Thoracic aorta (tissue), 2 donors: ENCODE measurements at places on chromosomes 7 and 10. TPM values are rescaled to one million over a fixed set of nuclear protein-coding genes. Genes with fewer than 3 reads are reported as not detected.

DNA sequence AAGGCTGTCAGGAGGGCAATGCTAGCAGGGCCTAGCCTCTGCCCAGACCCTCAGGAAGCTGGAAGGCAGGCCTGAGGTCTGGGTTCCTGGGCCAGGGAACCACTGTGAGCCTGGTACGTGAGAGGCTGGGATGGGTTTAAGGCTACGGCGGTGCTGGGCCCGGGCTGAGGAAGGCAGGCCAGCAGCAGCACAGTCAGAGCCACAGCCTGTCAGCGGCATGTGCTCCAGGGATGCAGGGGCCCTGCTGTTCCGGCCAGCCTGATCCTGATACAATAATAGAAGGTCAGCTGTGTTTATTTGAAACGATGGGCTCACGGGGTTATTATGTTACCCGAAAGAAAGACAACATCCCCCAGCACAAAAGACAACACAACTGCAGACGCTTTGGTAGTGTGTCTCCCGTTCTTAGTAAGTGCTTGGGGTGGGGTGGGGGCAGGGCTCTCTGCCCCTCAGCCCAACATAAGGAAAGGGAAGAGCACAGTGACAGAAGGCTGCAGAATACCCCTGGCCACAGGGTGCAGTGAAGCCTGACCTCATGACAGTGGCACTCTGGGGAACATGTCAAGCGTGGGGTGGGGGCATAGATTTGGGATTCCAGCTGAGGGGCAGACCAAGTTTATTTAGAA lies 95.0 kb downstream of the COL13A1 start:
- no peak for DNase-seq
- H3K27me3 ChIP-seq = no peaks in the 10 kb centered on the region
- no peak overlapping the region for H3K27ac ChIP-seq

- H3K27ac ChIP-seq = no peak overlapping the region
- H3K4me1 ChIP-seq = no peaks in the 10 kb centered on the region
- no peak for DNase-seq
- H3K4me3 ChIP-seq = no peak overlapping the region
Measured at GRCh38 chr10:77118603-77119282, 518.9 kb downstream of the KCNMA1 start.

DNA sequence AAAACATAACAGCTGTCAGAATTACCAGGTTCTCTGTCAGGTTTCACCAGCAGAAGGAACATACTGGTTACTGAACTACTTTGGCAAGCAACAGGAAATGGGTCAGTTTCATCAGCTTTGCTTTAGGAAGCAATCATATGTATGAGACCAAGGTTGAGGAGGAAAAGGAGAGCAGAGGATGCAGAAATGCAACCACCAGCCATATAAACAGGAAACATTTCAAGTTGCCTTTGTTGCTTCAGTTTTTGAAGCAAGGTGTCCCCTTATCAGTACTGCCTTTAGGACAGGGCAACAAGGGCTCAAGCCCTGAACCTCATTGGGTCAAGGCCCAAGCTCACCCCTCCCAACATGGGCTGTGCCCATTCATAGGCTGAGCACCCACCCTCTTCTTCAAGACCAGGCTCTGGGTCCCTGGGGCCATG lies 10.2 kb downstream of the HIPK2 start:
- no peak overlapping the region for H3K4me3 ChIP-seq
- no peaks in the 10 kb centered on the region for H3K27me3 ChIP-seq
- no peak overlapping the region for H3K27ac ChIP-seq
- peaks cover 3% of the 10 kb centered on the region for H3K4me1 ChIP-seq

GRCh38 chr10:16915300-16915699 lies 98.1 kb upstream of the RSU1 start:
- no peak overlapping the region for H3K4me3 ChIP-seq
- H3K36me3 ChIP-seq = no peaks in the 10 kb centered on the region
- no peaks in the 10 kb centered on the region for H3K4me1 ChIP-seq
- no peaks in the 10 kb centered on the region for H3K27me3 ChIP-seq

- no peak overlapping the region for H3K4me3 ChIP-seq
- H3K27ac ChIP-seq = no peak overlapping the region
- H3K36me3 ChIP-seq = no peaks in the 10 kb centered on the region
- no peak for DNase-seq
Measured at GRCh38 chr10:112531421-112531820, 84.4 kb downstream of the VTI1A start.

Gene MYH16
- not detected for total RNA-seq

DNA sequence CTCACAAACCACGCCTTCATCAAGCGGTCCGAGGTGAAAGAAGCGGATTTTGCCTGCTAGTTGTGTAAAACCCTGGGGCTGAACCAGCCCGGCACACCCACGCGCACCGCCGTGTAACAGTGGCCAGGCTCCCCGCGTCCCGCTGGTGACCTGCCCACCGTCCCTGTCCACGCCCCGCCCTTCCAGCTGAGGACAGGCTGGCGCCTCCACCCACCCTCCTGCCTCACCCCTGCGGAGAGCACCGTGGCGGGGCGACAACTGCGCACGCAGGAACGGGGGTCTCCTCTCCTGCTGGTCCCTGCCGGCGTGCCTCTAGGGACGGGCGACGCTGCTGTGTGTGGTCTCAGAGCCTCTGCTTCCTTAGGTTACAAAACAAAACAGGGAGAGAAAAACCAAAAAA lies 16.9 kb upstream of the TSPAN33 start:
- no peaks in the 10 kb centered on the region for H3K27me3 ChIP-seq
- no peak overlapping the region for H3K27ac ChIP-seq
- DNase-seq = no peak
- H3K4me1 ChIP-seq = no peaks in the 10 kb centered on the region
- H3K36me3 ChIP-seq = no peaks in the 10 kb centered on the region

Gene WNT16
- total RNA-seq = not detected

Gene SNCG
- total RNA-seq = 50.9 TPM

DNA sequence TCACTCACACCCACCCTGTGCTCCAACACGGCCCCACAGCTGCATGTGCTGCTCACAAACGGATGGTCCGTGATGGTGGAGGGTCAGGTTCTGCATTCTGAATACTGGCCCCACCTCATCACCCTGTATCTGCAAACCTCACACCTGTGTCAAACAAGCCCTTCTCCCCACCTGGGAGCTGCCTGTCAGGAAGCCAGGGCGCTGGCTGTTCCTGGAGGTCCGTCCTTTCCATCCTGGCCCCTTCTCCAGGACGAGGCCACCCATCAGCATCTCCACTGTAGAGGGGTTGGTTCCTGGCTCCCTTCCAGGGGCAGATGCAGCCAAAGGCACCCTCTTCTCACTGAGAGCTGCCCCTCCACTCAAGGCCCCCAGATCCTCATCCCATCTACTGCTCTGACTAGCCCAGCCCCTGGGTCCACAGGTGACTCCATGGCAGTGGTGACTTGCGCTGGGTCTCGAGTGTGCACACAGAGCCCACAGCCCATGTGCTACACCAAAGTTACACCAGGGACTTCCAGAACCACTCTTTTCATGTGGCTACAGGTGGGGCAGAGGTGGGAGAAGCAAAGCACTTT lies 229.4 kb downstream of the TNS3 start:
- no peaks in the 10 kb centered on the region for H3K36me3 ChIP-seq
- no peak for DNase-seq
- H3K27ac ChIP-seq = no peak overlapping the region
- H3K4me3 ChIP-seq = no peak overlapping the region

GRCh38 chr10:21724687-21725367 lies 190.8 kb downstream of the MLLT10 start:
- H3K4me3 ChIP-seq = no peak overlapping the region
- peaks cover 6% of the 10 kb centered on the region for H3K4me1 ChIP-seq
- no peaks in the 10 kb centered on the region for H3K27me3 ChIP-seq
- peak; percentile 87 for DNase-seq

GRCh38 chr7:152341039-152341913 lies 94.5 kb downstream of the KMT2C start:
- H3K36me3 ChIP-seq = no peaks in the 10 kb centered on the region
- no peaks in the 10 kb centered on the region for H3K27me3 ChIP-seq
- H3K27ac ChIP-seq = no peak overlapping the region
- no peak for DNase-seq
- H3K4me1 ChIP-seq = peaks cover 36% of the 10 kb centered on the region

DNA sequence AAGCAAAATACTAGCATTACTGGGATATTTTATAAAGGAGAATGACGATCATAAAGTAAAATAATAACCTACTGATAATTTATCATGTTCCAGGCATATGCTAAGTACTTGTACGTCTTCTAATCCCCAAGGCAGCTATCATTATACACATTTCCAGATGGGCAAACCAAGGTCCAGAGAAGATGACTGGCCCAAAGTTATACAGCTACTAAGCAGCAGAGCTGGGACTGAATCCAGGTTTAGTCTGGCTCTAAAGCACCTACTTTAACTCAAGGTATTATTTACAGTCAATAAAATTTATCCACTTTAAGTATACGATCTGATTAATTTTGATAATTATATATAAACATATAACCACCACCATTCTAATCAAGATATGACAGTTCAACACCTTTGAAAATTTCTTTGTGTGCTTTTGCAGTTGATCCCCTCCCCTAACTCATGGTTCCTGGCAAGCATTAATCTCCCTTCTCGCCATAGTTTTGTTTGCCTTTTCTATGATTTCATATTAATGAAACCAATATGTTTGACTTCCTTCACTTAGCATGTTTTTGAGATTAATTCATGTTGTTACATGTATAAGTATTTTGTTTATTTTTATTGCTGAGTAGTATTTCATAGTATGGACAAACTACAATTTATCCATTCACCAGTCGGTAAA lies 126.7 kb downstream of the CPEB3 start:
- DNase-seq = no peak
- H3K36me3 ChIP-seq = no peaks in the 10 kb centered on the region
- no peaks in the 10 kb centered on the region for H3K4me1 ChIP-seq
- H3K4me3 ChIP-seq = no peak overlapping the region
- no peak overlapping the region for H3K27ac ChIP-seq

DNA sequence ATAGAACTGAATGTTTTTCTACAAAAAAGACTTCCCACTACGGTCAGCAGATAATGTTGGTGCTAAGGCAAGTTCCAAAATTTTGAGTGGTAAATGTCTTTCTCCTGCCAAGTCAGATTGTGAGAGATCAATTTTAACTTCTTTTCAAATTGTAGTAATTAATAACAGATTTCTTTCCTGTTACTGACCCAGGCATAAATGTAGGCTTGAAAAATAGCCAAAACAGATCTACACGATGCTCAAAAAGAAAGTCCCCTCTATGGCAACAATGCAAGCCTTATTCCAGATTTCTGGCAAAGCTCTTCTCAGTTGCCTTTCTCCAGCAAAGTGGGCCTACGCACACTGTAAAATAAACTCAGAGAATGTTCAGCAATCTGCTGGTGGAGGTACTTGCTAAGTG lies 641.0 kb upstream of the NRP1 start:
- no peak for DNase-seq
- H3K4me1 ChIP-seq = no peaks in the 10 kb centered on the region

GRCh38 chr10:105644091-105644490 lies 1003.0 kb downstream of the SORCS3 start:
- H3K4me1 ChIP-seq = no peaks in the 10 kb centered on the region
- no peak overlapping the region for H3K27ac ChIP-seq
- DNase-seq = no peak
- no peaks in the 10 kb centered on the region for H3K27me3 ChIP-seq
- H3K4me3 ChIP-seq = no peak overlapping the region

GRCh38 chr7:87810130-87810529 lies 66.0 kb downstream of the SLC25A40 start:
- H3K36me3 ChIP-seq = no peaks in the 10 kb centered on the region
- no peak for DNase-seq
- H3K27ac ChIP-seq = no peak overlapping the region
- H3K27me3 ChIP-seq = no peaks in the 10 kb centered on the region
- no peaks in the 10 kb centered on the region for H3K4me1 ChIP-seq
- no peak overlapping the region for H3K4me3 ChIP-seq

DNA sequence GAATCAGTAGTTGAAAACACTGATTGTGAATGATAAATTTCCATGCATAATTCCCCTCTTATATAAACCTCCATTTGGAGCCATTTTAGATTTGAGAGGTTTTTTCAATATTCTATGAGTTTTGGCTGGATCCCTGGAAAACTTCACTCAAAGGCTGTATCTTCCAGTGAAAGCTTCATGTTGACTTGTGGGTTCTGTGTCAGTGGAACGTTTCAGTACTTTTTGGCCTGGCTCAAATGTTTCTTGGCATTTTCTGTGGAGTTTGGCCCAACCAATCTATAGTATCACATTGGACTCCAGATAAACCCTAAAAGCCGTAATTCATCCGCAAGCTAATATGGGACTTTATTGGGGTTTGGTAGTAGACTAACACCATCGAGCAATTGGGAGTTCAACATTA lies 172.6 kb upstream of the PRPS1L1 start:
- H3K27ac ChIP-seq = no peak overlapping the region
- no peaks in the 10 kb centered on the region for H3K27me3 ChIP-seq
- H3K4me1 ChIP-seq = peaks cover 3% of the 10 kb centered on the region
- H3K4me3 ChIP-seq = no peak overlapping the region
- no peaks in the 10 kb centered on the region for H3K36me3 ChIP-seq
- no peak for DNase-seq

GRCh38 chr10:6343305-6344010 lies 140.7 kb downstream of the PFKFB3 start:
- H3K4me1 ChIP-seq = peaks cover 20% of the 10 kb centered on the region
- H3K27me3 ChIP-seq = no peaks in the 10 kb centered on the region
- no peak overlapping the region for H3K4me3 ChIP-seq
- no peaks in the 10 kb centered on the region for H3K36me3 ChIP-seq
- H3K27ac ChIP-seq = no peak overlapping the region

- DNase-seq = no peak
- H3K27me3 ChIP-seq = peaks cover 10% of the 10 kb centered on the region
- H3K4me3 ChIP-seq = peak overlapping the region; percentile 59
- no peak overlapping the region for H3K27ac ChIP-seq
Measured at GRCh38 chr10:114045136-114046086, 1.7 kb downstream of the ADRB1 start.

DNA sequence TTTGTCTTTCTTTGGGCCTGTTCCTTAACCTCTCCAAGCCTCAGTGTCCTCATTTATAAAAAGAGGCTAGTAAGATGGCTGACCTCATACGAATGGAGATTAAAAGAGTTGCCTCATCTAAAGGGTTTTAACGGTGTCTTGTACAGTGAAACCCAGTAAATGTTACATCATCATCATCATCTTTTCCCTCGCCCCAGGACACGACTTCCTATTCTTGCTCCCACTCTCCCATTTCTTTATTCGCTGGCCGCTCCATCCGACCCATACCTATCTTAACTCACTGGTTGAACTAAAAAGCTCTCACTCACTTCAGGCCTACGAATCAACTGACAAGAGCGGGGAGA lies 554 bp downstream of the FRA10AC1 start:
- H3K4me3 ChIP-seq = peak overlapping the region; percentile 78
- DNase-seq = no peak
- H3K4me1 ChIP-seq = peaks cover 12% of the 10 kb centered on the region
- H3K27me3 ChIP-seq = no peaks in the 10 kb centered on the region
- peak overlapping the region; percentile 78 for H3K27ac ChIP-seq
- peaks cover 5% of the 10 kb centered on the region for H3K36me3 ChIP-seq
